ENCODE measurements at places on chromosomes 11 and 22.

DNA sequence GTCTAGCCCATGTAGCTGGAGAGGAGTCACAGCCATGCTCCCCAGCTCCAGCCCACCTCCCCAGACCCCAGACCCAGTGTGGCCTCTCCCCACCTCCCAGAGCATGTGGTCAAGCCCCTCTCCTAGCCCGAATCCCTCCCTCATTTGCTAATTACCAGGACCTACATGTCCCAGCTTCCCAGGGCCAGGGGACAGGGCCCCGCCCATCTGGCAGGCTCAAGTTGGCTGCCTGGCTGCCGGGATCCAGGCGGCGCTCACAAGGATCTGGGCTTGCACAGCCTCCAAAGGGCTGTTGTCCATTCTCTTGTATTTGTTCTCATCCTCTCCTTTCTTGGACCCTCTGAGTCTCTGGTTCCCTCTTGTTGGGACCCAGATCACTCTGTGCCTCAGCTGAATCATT lies 4.6 kb upstream of the MIF start:
- no peak for DNase-seq

GRCh38 chr11:85889108-85889507 lies 33.9 kb downstream of the CCDC83 start:
- DNase-seq: no peak

DNA sequence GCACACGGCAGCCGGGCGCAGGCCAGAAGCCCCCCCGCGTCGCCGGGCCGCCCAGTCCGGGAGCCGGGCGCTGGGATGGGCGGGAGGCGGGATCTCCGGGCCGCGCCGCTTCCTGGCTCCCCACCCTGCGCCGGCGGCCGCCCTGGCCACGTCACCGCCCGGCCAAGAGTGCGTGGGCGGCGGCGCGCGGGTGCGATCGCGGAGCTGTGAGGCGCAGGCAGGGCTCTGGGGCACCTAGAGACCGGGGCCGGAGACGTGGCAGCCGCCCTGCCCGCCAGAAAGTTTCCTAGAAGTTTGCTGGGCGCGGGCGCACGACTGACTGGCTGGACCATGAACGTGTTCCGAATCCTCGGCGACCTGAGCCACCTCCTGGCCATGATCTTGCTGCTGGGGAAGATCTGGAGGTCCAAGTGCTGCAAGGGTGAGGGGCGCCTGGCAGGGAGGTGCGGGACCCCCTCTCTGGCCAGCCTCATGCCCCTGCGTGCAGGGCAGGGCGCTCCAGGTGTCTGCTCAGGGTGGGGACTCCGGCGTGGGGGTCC lies at the start of gene KDELR3:
KDELR3 (plus strand) TSS at position 193 of the 539 bp plus-strand sequence; CDS start at position 331, 138 bp downstream.
- no peak for DNase-seq

GRCh38 chr11:6559369-6559768 lies 44.0 kb downstream of the RRP8 start:
- no peak for DNase-seq

DNA sequence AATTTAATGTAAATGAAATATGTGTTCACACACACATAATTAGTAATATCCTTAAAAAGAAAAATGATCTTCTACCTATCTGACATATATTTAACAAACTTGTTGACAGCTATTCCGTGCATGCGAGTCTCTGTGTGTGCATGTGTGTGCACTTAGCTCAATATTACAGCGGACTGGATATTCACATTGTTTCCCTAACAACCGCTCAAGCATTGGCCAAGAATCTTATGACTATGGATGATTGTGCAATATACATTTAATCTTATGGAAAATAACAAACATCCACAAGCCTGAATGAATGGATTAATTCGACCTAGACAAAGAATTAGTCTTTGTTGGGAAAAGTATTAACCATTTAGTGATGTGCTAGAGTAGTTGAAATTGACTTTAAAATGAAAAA lies 1078.6 kb downstream of the LRRC4C start:
- no peak for DNase-seq

DNA sequence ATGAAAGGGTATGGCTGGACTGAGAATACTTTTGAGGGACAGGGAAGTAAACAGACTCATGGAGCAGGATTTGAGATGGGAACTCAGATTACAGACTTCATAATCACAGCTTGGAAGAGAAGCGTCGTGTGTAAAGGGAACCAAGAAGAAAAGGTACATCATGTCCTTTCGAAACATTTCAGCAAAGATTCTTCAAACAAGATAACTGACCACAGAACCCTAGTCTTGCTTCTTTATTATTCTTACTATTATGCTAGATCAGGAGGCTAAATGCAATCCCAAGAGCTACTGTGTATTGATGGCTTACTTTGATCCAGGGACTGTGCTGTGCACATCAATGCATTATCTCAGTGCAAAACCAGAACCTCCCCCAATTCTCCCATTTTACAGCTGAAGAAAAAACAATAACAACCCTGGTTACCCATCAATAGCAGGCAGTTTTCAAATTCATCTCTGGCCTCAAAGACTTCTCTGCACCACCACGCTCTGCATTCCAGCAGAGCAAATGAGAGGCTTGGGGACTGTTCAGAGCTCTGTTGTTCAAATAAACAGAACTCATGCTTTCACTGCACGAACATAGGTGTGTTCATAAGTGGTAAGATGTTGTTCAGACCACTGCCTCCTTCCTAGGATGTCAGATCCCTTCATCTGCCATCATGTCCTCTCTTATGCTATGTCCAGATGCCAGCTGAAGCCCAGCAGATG lies 104.8 kb upstream of the NAV2 start:
- no peak for DNase-seq

All from OCI-LY7 (cell line).